ENCODE measurements at places on chromosomes 1 and 21. TPM values are rescaled to one million over a fixed set of nuclear protein-coding genes. Genes with fewer than 3 reads are reported as not detected.

Gene TNFRSF14
- total RNA-seq, result 1.2 TPM

Gene FCN3
- 0.24 TPM for total RNA-seq

Gene CCDC28B
- 24.6 TPM for total RNA-seq

Gene HRNR
- total RNA-seq, result not detected

Gene SLC5A9
- total RNA-seq, result not detected

Gene UROD
- total RNA-seq, result 88.3 TPM

Gene TACSTD2
- 25.0 TPM for total RNA-seq

Gene IL24
- total RNA-seq, result not detected

- no peak for DNase-seq
These were observed 5.1 kb upstream of the GBP5 start for GRCh38 chr1:89277725-89278124.

- no peak for DNase-seq
These were observed 661 bp downstream of the PLEKHO1 start for GRCh38 chr1:150150133-150151021.

DNA sequence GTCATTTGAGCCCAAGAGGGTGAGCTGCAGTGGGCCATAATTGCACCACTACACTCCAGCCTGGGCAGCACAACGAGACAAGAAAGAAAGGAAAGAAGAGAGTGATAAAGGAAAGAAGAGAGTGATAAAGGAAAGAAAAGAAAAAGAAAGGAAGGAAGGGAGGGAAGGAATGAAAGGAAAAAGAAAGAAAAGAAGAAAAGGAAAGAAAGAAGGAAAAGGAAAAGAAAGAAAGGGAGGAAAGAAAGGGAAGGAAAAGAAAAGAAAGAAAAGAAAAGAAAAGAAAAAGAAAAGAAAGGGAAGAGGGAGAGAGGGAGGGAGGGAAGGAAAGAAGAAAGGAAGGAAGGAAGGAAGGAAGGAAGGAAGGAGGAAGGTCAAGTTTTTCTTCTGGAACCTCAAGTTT is 17.5 kb downstream of the TRIT1 start:
- no peak for DNase-seq

DNA sequence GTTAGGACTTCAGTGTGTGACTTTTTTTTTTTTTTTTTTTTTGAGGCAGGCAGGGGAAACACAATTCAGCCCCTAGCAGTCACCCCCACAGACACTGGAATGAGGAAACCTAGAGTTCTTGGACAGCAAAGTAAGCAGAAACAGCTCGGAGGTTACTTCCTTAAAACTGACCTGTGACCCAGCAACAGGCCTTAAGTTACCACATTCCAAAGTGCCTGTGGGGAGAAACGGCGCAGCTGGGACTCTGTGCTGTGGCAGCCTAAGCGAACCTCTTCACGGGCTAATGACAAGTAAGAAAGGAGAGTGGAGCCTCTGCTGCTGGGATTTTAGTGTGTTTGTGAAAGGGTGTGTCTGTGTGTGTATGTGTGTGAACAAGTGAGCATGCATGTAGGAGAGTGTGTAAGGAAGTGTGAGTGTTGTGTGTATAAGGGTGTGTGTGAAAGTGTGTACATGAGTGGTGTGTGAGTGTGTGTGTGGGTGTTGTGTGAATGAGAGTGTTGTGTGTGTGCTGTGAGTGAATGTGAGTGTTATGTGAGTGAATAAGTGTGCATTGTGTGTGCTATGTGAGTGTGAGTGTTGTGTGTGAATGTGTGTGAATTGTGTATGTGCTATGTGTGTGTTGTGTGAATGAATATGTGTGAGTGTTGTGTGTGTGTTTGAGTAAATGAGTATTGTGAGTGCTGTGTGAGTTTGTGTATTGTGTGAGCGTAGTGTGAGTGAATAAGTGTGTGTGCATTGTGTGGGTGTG is 180.8 kb downstream of the BRINP2 start:
- DNase-seq, result no peak

DNA sequence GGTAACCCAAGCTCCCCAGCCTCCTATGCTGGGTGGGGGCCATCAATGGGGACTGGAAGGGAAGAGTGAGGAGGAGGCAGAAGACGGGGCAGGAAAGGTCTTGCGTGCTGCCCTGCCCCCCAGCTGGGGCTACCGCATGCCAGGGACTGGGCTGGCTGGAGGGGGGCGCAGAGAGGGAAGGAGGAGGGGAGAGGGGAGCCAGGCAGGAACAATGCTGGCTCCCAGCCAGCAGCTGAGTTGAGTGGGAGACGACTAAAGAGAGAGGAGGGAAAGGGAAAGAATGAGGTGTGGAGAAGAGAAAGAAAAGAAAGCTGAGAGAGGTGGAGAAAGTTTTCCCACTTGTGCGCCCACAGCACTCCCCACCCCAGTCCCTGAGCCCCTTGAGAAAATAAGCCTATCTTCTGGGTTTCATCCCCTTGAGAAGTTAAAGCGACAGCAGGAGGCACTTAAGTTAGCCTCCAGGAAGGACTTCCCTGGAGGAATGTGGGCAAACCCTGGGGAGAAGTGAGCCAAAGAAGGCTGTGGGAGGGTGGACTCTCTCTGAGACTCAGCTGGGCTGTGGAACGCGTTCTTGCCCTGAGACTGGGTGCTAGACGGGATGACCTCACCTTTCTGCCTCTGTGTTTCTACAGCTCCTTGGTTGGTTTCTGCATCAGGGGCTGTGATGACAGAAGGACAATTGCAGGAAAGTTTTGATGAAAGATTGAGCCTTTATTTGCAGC is 12.9 kb upstream of the NES start:
- peak; percentile 77 for DNase-seq

- DNase-seq, result peak; percentile 43
These were observed 926 bp upstream of the ATP1B1 start for GRCh38 chr1:169105434-169106094.

DNA sequence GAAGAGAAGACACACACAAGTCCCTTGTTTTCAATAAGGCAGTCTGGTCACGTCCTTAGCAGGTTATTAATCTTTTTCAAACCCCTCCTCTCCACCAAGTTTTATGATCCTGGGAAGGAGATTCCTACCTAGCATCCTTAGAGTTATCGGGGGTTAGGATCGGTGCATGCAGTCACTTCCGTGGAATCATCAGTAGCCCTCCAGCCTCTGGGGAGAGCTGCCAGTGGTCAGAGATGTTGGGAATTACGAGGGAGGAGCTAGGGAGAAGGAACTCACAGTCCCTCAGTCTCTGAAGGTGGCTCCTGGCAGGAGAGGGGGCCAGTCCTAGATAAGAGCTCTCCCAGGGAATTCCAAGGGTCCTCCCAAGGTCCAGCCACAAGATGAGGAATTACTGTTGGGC is 57.7 kb upstream of the ATP5PO start:
- DNase-seq, result no peak

DNA sequence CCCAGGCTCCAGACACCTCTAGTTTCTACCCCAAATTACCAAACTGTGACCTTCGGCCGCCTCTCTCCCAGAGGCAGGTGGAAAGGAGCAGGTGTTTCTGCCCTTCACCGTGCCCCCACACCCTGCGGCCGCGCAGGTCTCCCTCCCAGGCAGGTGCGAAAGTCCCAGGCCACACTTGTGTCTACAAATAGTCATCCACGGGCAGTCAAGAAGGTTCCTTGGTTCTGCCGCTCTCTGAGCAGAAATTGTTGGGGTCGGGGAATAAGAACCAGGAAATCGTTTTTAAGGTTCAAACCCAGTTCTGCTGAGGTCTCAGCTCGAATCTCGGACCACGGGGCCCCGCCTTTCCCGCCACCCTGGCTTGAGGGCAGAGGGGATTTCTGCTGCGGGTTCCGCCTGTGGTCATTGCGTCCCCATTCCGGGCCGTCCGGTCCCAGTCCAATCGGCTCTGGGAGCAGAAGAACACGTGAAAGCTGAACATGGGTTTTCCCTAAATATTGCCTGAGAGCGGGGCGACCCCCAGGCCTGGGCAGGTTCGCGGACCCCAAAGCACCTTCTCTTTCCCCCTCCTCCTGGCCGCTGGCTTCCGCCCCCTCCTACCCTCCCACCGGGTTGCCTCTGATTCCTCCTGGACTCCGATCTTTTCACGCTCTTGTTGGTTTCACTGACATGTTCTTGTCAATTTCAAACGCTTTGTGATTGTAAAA is 1.2 kb upstream of the ATF3 start:
- no peak for DNase-seq

DNA sequence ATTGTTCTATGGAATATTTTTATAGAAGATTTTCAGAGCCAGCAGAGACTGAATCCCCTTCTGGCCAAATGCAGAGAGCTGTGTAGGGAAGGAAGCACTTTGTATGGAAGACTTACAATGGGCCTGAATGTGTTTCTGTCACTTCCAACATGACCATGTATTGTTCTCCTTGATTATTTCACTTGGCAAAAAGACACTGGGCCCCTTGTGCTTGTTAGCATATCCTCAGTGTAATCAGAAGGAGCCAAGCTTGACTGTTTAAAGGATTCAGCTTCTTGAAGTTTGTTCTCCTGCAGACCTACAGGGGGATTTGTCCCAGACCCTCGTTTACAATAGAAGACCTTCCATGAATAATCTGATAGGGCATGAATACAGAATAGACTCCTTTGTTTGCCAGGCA is 48.1 kb upstream of the UBE2U start:
- no peak for DNase-seq

DNA sequence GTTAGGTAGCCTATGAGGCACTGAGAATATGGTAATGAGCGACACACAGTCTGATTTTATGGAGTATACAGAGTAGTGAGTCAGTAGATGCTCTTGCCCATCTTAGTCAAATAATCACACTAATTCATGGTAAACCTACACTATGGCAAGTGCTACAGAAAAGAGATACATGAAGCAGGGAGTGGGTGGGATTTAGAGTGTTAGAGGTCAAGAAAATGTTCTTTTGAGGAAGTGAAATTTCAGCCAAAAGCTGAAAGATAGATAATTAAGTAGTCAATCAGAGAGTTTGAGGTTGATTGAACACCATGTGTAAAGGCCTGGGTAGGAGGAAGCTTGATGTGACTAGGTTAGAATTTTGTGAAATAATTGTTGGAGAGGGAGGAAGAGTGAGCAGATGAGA is 14.7 kb downstream of the MDM4 start:
- DNase-seq, result no peak

GRCh38 chr1:43447891-43448708 is 5.6 kb downstream of the HYI start:
- DNase-seq, result peak; percentile 7

DNA sequence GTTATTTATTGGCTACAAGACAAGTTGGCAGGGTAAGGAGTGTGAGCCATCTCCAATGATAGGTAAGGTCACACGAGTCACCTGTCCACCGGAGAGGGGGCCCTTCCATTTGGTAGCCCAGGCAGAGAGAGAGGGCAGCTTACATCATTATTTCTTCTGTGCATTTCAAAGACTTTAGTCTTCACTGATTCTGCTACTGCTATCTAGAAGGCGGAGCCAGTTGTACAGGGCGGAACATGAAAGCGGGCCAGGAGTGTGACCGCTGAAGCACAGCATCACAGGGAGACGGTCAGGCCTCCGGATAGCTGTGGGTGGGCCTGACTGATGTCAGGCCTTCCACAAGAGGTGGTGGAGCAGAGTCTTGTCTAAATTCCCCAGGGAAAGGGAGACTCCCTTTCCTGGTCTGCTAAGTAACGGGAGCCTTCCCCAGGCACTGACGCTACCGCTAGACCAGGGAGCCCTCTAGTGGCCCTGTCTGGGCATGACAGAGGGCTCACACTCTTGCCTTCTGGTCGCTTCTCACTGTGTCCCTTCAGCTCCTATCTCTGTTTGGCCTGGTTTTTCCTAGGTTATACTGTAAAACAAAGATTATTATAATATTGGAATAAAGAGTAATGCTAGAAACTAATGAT is 36.7 kb downstream of the ZNF695 start:
- DNase-seq, result no peak

- no peak for DNase-seq
These were observed 97.8 kb upstream of the ADGRL2 start for GRCh38 chr1:81702903-81703302.

DNA sequence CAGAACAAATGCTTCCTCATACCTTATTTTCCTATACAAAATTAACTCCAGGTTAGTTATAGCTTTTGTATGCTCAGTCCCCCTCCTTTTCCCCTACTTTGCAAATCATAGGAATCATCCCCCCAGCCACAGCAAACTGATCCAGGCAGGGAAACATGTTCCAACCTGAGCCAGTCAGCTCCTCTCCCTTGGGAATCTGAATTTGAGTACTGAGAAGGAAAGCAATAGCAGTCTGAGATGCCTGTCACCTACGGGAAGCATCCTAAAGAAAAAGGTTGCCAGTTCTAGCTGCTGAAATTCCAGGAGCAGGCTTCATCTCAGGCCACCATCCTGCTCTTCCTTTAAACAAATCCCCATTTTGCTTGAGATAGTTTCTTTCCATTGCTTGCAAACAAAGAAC is 6.9 kb downstream of the ADSS2 start:
- no peak for DNase-seq

- no peak for DNase-seq
These were observed 40.4 kb upstream of the KCNH1 start for GRCh38 chr1:211174375-211174774.

GRCh38 chr1:30803562-30803961 is 46.0 kb upstream of the LAPTM5 start:
- DNase-seq, result no peak

GRCh38 chr1:33007190-33008050 is 29.3 kb downstream of the AK2 start:
- DNase-seq, result no peak

DNA sequence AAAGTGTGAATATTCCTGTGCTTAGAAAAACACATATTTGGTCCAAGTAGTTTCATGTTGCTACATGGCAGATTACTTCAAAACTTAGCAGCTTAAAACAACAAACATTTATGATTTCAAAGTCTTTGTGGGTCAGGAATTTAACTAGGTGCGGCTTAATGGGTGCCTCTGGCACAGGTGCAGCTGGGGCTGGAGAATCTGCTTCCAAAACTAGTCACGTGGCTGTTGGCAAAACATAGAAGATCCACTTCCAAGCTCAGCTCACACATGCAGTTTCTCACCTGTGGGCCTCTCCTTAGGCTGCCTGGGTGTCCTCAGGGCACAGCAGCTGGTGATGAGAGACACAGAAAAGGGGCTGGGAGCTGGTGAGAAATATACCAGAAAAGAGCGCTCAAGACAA is 263.4 kb downstream of the TTLL7 start:
- DNase-seq, result no peak

DNA sequence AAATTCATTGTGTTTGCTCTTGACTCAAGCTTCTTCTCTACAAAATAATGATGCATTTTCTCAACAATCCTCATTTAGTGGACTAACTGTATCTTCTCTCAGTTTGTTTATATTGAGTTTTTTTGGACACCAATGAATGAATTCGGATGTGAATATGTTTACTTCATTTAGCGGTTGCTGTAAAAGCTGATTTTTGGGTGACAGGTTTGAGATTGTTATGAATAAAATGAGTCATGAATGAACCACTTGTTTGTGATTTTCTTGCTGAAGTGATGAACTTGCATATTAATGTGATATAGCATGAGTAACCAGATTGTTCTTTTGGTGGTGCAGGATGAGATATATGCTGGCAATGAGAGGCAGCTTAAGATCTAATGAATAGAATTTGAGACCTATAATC is 3.1 kb downstream of the DNM3 start:
- no peak for DNase-seq

- DNase-seq, result no peak
These were observed 94.4 kb downstream of the PATJ start for GRCh38 chr1:61836649-61837048.

DNA sequence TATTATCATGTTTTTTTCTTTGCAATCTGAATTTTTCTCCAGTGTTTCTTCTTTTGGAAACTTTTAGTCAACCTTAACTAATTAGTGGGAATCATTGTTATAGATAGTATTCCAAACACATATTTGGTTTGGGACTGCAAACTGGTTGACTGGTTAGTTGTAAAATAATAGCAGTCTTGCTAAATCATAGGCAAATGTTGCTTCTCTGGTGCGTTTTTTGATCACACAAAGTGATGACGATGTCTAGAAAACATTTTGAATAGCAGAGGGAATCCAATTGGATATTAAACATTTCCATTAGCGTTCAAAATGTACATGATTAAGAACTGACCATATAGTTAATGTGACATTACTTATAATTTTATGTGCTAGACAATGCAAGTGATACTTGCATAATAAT is 4.5 kb downstream of the DNAJB4 start:
- no peak for DNase-seq

All from mesothelial cell of epicardium (in vitro differentiated cells).